ENCODE measurements at places on chromosomes 1 and 21. TPM values are rescaled to one million over a fixed set of nuclear protein-coding genes. Genes with fewer than 3 reads are reported as not detected.

ZBTB8B gene
- 0.02 TPM for total RNA-seq

CRNN gene
- total RNA-seq = not detected

PLPPR5 gene
- not detected for total RNA-seq

CD53 gene
- 7.1 TPM for total RNA-seq

LAD1 gene
- total RNA-seq = 1.7 TPM

- no peak for DNase-seq
Measured at GRCh38 chr1:162186406-162186805, 116.9 kb downstream of the NOS1AP start.

GRCh38 chr1:39865762-39866161 lies 17.5 kb downstream of the TRIT1 start:
- no peak for DNase-seq

DNA sequence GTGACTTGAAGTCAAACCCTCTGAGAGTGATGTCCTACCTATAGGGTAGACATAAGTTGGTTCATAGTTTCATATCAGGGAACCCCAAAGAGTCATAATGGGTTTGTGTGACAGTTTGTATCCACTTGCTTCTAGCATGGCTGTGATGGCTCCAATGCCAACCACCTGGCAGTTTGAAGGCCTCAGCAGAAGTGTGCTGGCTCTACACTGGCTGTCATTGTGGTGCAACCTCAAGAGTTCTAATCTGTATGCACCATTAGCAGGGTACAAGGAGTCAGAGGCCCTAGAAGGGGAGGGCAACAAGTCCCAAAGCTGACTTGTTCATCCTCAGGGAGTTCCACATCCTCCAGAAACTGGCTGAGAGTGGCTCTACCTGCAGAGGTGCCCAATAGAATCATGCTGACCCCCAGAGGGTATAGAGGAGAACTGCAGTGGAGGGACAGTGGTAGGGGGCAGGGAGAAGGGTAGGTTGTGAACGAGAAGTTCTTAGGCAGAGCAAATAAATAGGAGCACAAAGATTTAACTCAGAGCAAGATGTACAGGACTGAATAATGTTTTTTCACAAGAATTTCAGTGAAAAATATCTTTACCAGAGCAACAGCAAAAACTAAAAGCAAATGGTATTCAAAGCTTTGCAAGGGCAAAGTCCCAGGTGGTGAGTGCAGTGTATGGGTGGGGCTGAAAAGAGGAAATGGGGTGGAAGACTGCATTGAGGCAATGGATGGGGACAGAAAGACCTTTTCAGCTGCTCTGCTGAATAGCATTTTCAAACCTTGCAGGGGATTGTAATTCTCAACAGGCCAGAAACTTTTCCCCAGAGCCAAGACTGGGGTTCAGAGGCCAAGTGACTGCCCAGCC lies 3.2 kb downstream of the FCRL2 start:
- no peak for DNase-seq

GRCh38 chr1:31181515-31182343 lies 58.0 kb downstream of the NKAIN1 start:
- no peak for DNase-seq

GRCh38 chr1:153880962-153881361 lies 41.8 kb downstream of the GATAD2B start:
- peak; percentile 88 for DNase-seq

DNA sequence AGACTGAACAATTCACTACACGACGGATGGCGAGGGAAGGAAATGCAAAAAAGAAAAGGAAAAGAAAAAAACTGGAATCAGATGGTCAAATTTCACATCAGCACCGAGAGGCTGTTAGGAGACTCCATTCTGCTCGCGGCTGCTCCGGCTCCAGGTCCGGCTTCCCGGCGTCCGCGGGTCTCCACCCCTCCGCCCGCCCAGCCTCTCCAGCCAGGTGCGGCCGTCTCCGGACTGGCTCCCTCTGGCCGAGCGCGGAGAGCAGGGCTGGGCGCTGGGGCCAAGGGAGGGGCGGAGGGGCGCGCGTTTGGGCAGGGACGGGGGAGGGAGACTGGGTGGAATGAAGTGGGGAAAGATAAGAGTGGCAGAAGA lies 332 bp downstream of the KCNJ6 start:
- no peak for DNase-seq

GRCh38 chr1:67846538-67846937 lies 13.3 kb upstream of the GNG12 start:
- no peak for DNase-seq

DNA sequence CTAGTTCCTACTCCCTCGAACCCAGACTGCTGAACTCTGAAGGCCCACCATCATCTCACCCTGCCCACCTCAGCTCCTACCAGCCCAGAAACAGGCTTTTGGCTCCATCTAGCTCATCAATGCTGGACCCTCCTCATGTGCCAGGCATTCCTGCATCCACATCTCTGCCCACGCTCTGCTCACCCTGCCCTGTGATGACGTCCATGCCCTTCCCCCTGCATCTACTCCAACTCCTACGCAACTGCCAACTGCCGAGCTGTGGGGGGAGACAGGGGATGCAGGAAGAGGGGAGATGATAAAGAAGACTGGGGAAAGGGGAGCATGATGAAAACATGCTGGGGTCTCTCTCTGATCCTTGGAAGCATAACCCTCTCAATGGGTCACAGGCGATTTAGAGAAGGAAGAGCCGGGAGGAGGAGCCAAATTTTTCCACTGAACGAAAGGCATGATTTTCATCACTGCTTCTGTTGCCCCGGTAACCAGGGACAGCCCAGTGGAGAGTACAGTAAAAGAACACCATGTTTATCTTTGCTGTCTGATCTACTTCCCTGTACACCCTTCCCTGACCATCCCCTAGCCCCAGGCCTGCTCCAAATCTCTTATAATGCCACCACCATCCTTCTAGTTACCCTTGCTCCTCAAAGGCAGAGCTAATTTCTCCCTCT lies 44.3 kb downstream of the CD34 start:
- peak; percentile 57 for DNase-seq

- peak; percentile 24 for DNase-seq
Measured at GRCh38 chr21:32826329-32827167, 55.0 kb upstream of the PAXBP1 start.

GRCh38 chr1:208682664-208683013 lies 438.5 kb upstream of the PLXNA2 start:
- DNase-seq = no peak

DNA sequence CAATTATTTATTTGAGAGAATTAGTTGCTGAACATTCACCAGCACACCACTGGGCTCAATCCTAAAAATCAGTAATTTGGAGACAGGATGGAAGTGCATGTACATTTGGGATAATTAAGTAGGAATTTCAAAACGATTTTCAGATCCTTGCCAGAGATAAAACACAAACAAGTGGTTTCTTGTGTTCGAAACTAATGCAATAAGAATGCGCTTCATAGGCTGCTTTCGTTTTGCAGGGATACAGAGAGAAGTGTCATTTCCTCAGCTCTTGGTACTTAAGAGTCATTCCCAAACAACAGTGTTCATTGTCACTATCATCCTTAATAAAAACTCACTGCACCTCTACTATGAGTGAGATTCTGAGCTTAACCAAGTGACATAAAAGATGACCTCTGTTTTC lies 20.6 kb upstream of the USP24 start:
- no peak for DNase-seq
